ENCODE measurements at places on chromosomes 2 and 18.

DNA sequence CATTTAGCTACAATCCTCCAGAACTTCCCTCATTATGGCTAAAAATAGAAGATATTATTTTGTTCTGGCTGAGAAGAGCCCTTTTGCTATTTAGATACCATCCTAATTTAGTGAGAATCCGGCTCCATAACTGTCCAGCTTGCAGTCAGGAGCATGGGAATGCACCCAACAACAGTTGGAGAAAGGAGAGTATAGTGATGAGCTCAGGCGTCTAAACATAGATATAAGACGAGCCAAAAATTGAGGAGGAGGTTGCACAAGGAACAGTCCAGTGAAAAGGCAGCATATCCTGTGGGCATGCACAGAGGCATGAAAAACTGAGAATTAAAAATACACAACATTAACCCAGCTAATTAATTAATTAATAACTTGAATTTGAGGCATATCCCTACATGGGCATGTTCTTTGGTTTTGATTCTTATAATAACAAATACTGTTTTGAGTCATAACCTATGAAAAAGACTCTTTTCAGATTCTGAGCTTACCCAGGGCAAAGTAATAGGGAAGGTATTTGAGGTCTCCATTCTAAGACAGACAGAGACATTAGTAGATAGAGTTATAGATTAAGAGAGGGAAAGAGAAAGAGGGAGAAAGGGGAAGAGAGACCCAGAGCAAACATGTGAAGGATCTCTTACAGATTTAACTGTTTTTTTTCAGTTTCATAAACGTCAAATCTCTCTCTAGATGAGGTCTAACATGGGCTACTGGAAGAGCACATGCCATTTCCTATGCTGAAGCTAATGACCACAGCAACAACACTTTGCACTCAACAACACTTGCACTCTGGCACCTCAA is 311.2 kb downstream of the OSR1 start:
- DNase-seq: no peak

GRCh38 chr2:9405636-9406035 is 17.7 kb downstream of the ITGB1BP1 start:
- no peak for DNase-seq

DNA sequence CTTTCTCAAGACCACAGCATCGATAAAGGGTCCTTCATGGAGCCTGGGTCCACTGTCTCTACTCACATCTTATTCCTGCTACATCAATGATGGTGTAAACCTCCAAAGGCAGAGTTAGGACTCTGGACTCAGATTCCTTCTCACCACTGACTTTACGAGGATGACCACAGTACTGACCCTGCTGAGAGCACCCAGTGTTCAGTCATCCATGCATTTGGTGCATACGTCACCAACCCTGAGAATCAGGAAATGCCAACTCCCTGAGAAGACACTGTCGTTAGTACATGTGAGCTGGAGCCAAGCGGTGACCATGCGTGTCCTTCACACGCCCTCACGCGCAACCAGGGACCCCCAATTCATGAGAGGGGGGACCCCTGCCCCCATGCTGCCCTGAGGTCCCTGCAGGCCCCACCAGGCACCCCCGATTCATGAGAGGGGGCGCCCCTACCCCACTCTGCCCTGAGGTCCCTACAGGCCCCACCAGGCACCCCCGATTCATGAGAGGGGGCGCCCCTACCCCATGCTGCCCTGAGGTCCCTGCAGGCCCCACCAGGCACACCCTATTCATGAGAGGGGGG is 178.4 kb upstream of the TPO start:
- DNase-seq: no peak

GRCh38 chr2:161369311-161369710 is 46.8 kb upstream of the TBR1 start:
- no peak for DNase-seq
